ENCODE measurements at places on chromosomes 4 and X.

DNA sequence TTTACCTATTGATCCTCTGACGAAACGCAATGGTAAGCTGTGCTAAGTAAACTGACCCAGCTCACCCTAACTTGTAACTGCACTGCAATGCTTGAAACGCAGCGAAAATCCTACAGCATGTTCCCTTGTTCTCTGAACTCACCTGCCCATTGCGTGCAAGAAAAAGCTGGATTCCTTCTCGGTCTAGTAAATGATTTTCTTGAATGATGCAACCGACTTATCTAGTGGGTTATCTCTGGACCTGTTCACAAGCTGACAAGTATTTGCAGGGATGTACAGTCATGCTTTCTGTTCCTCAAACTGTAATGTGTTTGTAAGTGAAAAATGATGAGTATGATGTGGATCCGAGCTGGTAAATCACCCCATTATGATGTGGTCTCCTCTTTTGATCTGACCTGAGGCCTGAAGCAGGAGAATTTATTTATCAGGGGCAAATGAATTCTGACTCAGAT lies 140.1 kb downstream of the BTC start:
- DNase-seq: peak; percentile 92

DNA sequence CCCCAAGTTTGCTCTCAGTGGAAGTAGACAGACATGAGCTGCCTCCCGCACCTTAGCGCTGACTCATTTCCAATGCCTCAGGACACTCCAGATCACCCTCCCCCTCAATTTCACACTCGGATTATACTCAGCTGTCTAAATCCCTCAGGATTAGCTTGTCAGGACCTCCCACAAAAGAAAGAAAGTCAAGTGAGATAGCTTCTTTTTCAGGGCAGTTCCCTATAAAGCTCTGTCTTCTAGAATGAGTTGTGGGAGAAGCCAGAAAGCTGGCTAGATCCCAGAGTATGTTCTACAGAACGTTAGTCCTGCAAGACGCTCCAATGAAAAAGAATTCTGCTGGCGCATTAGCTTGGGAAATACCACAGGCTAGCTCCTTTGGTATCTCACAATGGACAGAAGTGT lies 51.2 kb upstream of the MTNR1A start:
- peak; percentile 3 for DNase-seq

- no peak for DNase-seq
Measured at GRCh38 chr4:15963576-15963975, 601 bp upstream of the FGFBP2 start.

DNA sequence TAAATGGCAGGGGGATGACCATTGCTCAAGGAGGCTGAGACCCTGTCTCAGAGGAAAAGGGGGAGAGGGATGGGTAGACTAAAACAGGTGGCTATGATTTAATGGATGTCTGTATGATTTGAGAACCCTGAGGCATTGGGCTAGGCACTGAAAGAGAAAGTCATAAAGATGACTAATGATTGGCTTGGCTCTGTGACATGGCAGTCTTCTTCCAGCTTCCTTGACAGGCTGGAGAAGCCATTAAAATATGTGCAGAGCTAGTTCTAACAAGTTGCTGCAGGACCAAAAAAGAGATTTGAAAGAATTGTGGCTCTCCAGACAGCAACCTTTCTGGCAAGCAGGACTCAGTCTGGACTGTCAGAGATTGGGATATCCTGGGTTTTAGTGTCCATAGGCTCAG lies 53.6 kb downstream of the AMER1 start:
- DNase-seq: no peak

GRCh38 chr4:185205697-185206342 lies 2.0 kb upstream of the CFAP97 start:
- no peak for DNase-seq

DNA sequence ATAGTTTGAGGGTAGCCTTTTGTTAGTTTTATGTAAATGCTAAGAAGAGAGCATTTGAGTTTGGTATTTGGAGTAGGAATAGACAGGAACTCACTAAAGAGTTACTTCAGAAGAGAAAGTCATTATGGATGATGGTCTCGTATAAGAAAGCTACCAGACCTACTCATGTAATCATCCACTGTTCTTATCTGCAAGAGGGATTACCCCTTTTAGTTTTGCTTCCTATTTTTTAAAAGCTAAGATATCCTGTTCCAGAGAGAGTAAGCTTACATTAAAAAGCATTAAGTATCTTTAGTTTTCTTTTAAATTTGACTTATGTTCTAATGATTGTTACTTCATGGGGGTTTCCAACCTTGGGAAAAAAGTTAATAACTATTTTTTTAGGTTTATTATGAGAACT lies 12.5 kb upstream of the ART3 start:
- DNase-seq: no peak

GRCh38 chr4:75141162-75141561 lies 208.2 kb downstream of the PARM1 start:
- DNase-seq: peak; percentile 6

GRCh38 chr4:86497980-86498862 lies 95.9 kb upstream of the PTPN13 start:
- peak; percentile 71 for DNase-seq

- DNase-seq: peak; percentile 77
Measured at GRCh38 chr4:17613761-17614415, 553 bp upstream of the MED28 start.

DNA sequence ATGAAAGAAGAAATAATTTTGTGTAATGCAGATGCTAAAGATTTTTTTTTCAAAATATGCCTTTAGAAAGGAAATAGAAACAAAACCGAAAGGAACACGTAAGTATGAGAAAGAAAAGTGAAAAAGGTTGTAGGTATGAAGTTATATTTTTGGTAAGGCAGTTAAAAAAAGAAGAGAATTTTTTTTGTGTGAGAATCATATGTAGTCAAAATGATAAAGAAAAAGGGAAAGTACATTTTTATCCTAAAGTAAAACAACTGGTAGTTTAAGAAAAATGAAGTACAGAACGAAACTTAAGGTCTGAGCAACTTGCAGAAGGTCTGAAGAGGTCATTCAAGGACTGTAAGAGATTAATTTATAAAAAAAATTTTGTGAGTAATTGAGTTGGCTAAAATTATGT lies 164.0 kb upstream of the TRAM1L1 start:
- DNase-seq: no peak

GRCh38 chr4:878796-879728 lies 53.1 kb downstream of the GAK start:
- DNase-seq: no peak

Measured in PC-3 (cell line).